Type B pancreatic cell (in vitro differentiated cells): ENCODE measurements at places on chromosomes 5 and 9. TPM values are rescaled to one million over a fixed set of nuclear protein-coding genes. Genes with fewer than 3 reads are reported as not detected.
A peak's percentile ranks its signal among the peaks of the same experiment; 100 is the strongest.

The GPR151 gene
- not detected in 2 replicates for total RNA-seq

DNA sequence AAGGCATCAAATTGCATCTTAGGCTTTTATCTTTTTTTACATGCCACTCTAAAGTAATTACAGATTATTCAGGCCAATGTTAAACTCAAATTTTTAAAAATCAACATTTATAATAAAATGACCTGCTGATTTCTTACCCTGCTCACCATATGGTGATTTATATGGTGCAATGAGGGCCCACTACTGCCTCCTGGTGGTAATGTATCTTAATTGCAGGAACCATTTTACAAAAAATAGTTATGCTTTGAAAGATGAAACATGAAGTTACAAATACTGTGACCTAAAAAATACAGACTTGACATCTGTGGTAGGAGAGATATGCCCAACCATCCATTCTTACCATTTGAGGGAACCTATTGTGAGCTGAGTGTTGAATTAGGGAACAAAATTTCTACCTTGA lies 292.6 kb upstream of the TAS2R1 start:
- peaks cover 3% of the 10 kb centered on the region for H3K36me3 ChIP-seq
- no peak for DNase-seq
- H3K4me1 ChIP-seq: peaks cover 21% of the 10 kb centered on the region
- no peak overlapping the region for H3K27ac ChIP-seq
- no peaks in the 10 kb centered on the region for H3K27me3 ChIP-seq

The ST8SIA4 gene
- 18.0 and 21.4 TPM in 2 replicates for total RNA-seq

GRCh38 chr5:131810510-131811249 lies 13.9 kb upstream of the FNIP1 start:
- no peaks in the 10 kb centered on the region for H3K4me1 ChIP-seq
- no peak overlapping the region for H3K4me3 ChIP-seq
- DNase-seq: no peak
- H3K27ac ChIP-seq: no peak overlapping the region

The HRH2 gene
- total RNA-seq: 1.8 and 2.9 TPM in 2 replicates

- DNase-seq: peak; percentile 68
- H3K36me3 ChIP-seq: peaks cover 4% of the 10 kb centered on the region
- H3K4me3 ChIP-seq: peak within 1 kb of the TSS; percentile 82
- H3K4me1 ChIP-seq: peaks cover 45% of the 10 kb centered on the region
Observed at GRCh38 chr9:114805670-114806525, at the start of gene TNFSF15. Gene TNFSF15 (minus strand): TSS chr9:114806039. CDS start chr9:114806012, 27 bp downstream.

DNA sequence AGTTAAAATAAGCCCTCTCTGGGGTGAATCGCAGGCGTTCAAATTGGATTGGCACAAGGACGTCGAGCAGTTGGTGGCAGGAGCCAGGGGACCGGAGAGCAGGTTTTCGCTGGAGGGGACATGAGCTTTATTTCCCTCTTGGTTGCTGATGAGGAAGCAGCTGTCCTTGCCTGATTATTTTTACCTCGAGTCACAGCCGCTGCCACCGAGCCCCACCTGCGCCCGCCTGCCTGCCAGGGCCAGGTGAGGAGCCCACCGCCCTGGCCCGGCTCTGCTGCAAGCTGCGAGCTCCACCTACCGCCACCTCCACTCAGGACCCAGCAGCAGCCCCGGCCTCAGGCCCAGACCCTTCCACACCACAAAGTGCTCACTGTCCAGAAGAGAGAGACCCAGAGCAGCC lies 9.0 kb upstream of the ADGRD2 start:
- H3K4me3 ChIP-seq: no peak overlapping the region
- H3K27me3 ChIP-seq: peaks cover 8% of the 10 kb centered on the region
- no peak for DNase-seq
- no peaks in the 10 kb centered on the region for H3K4me1 ChIP-seq

DNA sequence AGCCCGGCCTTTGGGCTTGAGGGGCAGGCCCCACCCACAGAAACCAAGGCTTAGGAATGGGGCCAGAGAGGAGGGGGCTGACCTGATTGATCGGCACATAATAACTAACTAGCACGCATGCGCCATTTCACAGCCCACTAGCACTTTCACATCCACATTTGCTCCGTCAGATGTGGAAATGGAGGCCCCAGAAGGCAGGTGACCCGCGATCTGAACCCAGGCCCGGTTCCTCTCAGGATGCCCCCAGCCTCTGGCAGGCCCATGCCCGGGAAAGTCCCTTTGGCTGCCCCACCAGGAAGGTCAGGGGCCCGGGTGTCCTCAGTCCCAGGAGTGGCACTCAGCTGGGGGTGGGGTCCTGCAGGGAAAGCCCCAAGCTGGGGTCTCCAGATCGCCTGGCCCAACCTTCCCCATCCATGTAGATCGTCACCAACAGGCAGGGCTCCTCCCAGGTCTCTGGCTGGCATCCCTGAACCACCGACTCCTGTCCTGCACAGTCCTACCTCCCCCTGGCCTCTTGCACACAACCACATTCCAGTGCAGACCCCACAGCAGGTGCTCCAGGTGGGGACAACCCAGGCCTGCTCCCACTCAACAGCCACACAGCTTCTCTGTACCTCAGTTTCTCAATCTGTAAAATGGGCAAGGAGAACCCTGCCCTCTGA lies 46.7 kb downstream of the VAV2 start:
- H3K27me3 ChIP-seq: no peaks in the 10 kb centered on the region
- H3K4me3 ChIP-seq: no peak overlapping the region
- DNase-seq: no peak
- no peak overlapping the region for H3K27ac ChIP-seq

The LRRC19 gene
- total RNA-seq: 0.29 and 0.74 TPM in 2 replicates

GRCh38 chr5:92580814-92581213 lies 1000.2 kb downstream of the NR2F1-AS1 start:
- no peaks in the 10 kb centered on the region for H3K27me3 ChIP-seq
- no peak overlapping the region for H3K27ac ChIP-seq
- H3K4me3 ChIP-seq: no peak overlapping the region
- H3K36me3 ChIP-seq: no peaks in the 10 kb centered on the region
- DNase-seq: no peak

- no peak overlapping the region for H3K27ac ChIP-seq
- peaks cover 6% of the 10 kb centered on the region for H3K4me1 ChIP-seq
- no peak overlapping the region for H3K4me3 ChIP-seq
- peaks cover 17% of the 10 kb centered on the region for H3K27me3 ChIP-seq
- no peak for DNase-seq
- no peaks in the 10 kb centered on the region for H3K36me3 ChIP-seq
Observed at GRCh38 chr5:3382782-3383181, 212.8 kb upstream of the IRX1 start.

DNA sequence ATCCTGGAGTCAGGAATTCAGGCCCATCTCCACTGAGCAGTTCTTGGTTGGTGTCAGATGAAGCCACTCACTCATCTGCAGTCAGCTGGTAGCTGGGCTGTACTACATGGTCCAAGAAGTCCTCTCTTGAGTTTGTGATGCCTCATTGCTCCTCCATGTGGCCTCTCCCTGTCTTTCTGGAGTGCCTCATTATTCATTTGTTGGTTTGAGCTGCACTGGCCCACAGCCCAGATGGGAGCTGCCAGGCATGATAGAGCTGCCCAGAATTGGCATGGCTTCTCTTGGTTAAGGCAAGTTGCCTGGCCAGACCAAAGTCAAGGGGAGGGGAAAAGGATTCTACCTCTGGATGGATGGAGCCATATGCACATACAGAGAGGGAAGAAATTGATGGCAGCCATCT lies 8.0 kb downstream of the PTCD2 start:
- no peak for DNase-seq
- no peaks in the 10 kb centered on the region for H3K27me3 ChIP-seq
- H3K4me3 ChIP-seq: no peak overlapping the region
- H3K4me1 ChIP-seq: no peaks in the 10 kb centered on the region
- no peak overlapping the region for H3K27ac ChIP-seq
- peaks cover 47% of the 10 kb centered on the region for H3K36me3 ChIP-seq

DNA sequence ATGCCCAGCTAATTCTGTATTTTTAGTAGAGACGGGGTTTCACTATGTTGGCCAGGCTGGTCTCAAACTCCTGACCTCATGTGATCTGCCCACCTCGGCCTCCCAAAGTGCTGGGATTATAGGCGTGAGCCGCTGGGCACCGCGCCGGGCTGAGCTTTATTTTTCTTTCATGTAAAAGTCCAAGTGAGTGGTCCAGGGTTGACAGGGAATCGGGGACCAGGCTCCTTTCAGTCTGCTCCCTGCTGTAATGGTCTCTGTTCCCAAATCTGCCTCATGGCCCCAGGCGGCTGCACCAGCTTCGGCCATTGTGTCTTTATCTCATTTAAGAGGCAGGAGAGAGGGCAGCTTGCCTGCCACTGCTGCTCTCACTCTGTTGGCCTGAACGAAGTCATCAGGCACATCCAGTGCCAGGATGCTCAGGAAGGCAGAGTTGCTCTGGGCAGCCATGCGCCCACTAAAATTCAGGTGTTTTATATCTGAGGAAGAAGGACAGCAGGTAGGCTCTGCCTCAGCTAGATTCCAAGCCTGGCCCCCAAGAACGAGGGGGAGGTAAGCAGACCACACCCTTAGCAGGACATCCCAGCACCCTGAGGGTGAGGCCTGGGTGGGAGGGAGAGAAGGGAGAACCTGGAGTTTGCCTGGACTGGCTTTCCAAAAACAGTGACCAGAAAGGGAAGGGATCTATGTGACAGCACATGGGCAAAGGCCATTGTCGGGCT lies 1.7 kb upstream of the CCDC183 start:
- H3K4me3 ChIP-seq: no peak overlapping the region
- no peak overlapping the region for H3K27ac ChIP-seq
- H3K4me1 ChIP-seq: peaks cover 28% of the 10 kb centered on the region
- H3K36me3 ChIP-seq: no peaks in the 10 kb centered on the region
- peaks cover 2% of the 10 kb centered on the region for H3K27me3 ChIP-seq

GRCh38 chr9:137439158-137439714 lies 1.9 kb downstream of the ENTPD8 start:
- H3K27me3 ChIP-seq: peaks cover 6% of the 10 kb centered on the region
- H3K4me3 ChIP-seq: peak overlapping the region; percentile 57
- H3K27ac ChIP-seq: no peak overlapping the region
- DNase-seq: no peak
- no peaks in the 10 kb centered on the region for H3K36me3 ChIP-seq
- peaks cover 4% of the 10 kb centered on the region for H3K4me1 ChIP-seq

DNA sequence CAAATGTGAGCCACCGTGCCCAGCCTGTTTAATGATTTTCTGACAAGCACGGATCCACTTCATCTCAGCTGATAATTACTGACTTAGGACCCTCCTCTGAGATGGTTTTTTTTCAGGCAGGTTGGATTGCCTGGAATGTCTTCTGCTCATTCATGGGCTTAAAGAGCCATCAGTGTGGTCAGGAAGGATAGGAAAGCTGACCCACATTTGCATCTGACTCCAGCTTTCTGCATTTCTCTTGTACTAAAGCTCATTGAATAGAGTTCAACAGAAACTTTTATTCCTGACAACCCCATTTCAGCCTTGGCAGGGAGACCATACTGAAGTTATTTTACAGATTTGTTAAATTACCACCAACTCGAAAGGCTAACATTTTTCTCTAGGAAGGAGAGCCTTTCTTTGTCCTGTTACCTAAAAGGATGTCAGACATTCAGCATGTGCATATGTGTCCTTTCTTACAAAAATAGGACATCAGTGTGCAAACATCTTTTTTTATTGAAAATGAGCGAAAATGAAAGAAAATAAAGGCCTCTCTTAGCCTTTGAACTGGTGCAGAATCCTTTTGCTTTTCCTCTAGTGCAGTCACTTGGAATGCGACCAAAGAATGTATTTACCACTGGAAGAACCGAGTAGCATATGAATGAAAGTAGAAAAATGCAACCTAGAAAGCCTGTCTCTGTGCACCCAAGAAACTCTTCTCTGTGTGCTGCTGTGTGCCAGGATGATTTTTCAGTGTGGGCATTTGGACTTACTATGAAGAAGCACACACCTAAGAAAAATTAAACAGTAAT lies 26.6 kb downstream of the ADCY2 start:
- H3K36me3 ChIP-seq: no peaks in the 10 kb centered on the region
- DNase-seq: no peak
- peaks cover 44% of the 10 kb centered on the region for H3K27me3 ChIP-seq

DNA sequence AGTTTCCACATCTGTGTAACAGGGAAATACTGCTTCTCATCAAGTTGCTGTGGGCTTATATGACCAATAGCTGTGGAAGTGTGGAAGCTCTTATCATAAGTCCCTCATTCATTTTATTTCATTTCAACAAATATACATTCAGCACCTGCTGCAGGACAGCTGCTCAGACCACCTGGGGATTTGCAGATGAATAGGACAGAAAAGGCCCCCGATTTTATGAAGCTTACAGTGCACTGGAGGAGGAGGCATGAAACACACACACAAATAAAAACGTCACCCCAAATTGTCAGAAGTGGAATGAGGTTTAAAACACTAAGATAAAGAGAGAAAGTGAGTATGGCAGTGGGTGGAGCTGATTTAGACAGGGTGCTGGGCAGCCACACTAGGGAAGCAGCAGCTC lies 107.2 kb downstream of the DRD1 start:
- no peak overlapping the region for H3K27ac ChIP-seq
- peaks cover 5% of the 10 kb centered on the region for H3K27me3 ChIP-seq
- no peaks in the 10 kb centered on the region for H3K36me3 ChIP-seq
- no peak overlapping the region for H3K4me3 ChIP-seq
- H3K4me1 ChIP-seq: no peaks in the 10 kb centered on the region
- DNase-seq: no peak

The WNT8A gene
- not detected in 2 replicates for total RNA-seq

- DNase-seq: no peak
- peaks cover 24% of the 10 kb centered on the region for H3K4me1 ChIP-seq
- H3K36me3 ChIP-seq: peaks cover 7% of the 10 kb centered on the region
- no peaks in the 10 kb centered on the region for H3K27me3 ChIP-seq
Observed at GRCh38 chr5:157828105-157828943, 30.6 kb downstream of the CLINT1 start.
